ENCODE measurements at places on chromosomes 4 and X.
A peak's percentile ranks its signal among the peaks of the same experiment; 100 is the strongest.

DNA sequence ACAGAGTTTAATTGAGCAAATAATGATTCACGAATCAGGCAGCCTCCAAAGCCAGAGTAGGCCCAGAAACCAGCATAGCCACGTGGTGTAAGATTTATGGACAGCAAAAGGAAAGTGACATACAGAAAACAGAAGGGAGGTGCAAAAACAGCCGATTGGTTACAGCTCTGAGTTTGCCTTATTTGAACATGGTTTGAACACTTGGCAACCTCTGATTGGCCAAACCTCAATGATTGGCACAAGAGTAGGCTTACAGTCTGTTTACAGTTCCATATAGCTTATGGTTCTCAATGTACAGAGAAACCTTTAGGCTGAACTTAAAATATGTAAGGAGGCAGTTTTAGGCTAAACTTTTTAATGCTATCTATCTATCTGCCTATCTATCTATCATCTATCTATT, 394.8 kb downstream of the CFAP47 start:
- H3K27me3 ChIP-seq, result no peaks in the 10 kb centered on the region
- no peaks in the 10 kb centered on the region for H3K36me3 ChIP-seq
- H3K27ac ChIP-seq, result no peak overlapping the region
- no peak for DNase-seq

- H3K27ac ChIP-seq, result no peak overlapping the region
- H3K36me3 ChIP-seq, result no peaks in the 10 kb centered on the region
- no peak overlapping the region for H3K4me3 ChIP-seq
- DNase-seq, result no peak
- no peaks in the 10 kb centered on the region for H3K4me1 ChIP-seq
Observed at GRCh38 chr4:137212601-137213000, 319.7 kb downstream of the PCDH18 start.

DNA sequence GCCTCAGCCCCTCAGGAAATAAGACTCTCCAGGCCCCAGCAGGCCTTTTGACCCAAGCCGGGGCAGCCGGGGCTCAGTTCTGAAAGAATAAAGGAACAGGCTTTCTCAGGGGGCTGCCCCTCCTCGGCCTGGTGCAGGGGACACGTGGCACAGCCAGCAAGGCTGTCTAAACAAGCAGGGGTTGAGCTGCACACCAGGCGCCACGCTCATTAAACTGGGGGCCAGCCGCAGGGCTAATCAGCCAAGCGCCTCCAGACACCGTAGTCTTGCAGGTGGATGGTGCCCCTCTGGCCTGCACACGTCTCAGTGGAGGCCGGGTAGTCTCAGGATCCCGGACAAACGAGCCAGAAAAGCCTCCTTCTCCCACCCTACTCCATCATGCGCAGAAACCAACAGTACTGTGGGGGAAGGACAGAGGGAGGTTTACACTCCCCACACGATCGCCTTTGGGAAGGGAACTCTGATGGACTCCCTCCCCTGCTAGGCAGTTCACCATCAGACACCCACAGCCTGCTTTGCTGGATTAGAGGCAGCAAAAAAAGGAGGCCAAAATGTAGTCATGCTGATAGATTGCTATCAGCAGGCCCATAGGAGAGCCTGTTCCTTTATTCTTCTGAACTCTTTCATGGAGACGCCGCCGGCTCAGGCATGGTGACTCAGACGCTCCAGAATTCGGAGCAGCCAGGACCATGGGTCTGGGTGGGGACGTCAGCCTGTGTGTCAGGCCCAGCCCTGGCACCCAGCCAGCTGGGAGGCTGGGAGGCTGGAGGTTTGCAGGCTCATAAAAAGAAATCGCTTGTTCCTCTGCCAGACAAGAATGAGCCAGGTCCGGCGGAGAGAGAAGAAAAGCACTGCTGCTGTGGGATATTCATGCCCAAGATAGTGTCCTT, 342.4 kb downstream of the BCOR start:
- no peaks in the 10 kb centered on the region for H3K27me3 ChIP-seq
- no peak overlapping the region for H3K27ac ChIP-seq
- no peaks in the 10 kb centered on the region for H3K4me1 ChIP-seq
- peak; percentile 83 for DNase-seq
- no peaks in the 10 kb centered on the region for H3K36me3 ChIP-seq
- H3K4me3 ChIP-seq, result no peak overlapping the region

- H3K36me3 ChIP-seq, result no peaks in the 10 kb centered on the region
- no peak overlapping the region for H3K4me3 ChIP-seq
- H3K27me3 ChIP-seq, result no peaks in the 10 kb centered on the region
Observed at GRCh38 chr4:97457253-97457652, 686.0 kb downstream of the STPG2 start.

GRCh38 chr4:143184217-143184502, 557 bp upstream of the USP38 start:
- peak overlapping the region; percentile 98 for H3K27ac ChIP-seq
- H3K27me3 ChIP-seq, result no peaks in the 10 kb centered on the region
- DNase-seq, result no peak
- peaks cover 4% of the 10 kb centered on the region for H3K4me1 ChIP-seq
- no peaks in the 10 kb centered on the region for H3K36me3 ChIP-seq

DNA sequence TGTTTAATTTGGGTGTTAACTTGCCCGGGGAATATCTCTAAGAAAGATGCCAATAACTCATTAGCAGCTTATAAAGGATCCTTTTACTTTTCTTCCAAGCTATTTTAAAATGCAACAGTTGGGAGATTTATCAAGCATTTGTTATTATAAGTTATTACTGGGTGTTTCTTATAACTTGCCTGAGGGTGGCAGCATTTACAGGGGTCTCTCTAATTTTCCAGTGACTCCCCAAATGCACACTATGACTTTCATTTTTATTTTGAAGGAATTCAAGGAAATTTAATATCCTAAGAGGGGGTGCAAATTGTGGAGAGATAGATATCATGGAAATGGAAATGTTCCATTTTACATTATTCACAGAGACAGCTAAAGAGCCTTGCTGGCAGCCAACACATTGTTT, 138.0 kb downstream of the PDGFRA start:
- no peak overlapping the region for H3K4me3 ChIP-seq
- no peak overlapping the region for H3K27ac ChIP-seq
- H3K4me1 ChIP-seq, result no peaks in the 10 kb centered on the region
- H3K36me3 ChIP-seq, result no peaks in the 10 kb centered on the region

DNA sequence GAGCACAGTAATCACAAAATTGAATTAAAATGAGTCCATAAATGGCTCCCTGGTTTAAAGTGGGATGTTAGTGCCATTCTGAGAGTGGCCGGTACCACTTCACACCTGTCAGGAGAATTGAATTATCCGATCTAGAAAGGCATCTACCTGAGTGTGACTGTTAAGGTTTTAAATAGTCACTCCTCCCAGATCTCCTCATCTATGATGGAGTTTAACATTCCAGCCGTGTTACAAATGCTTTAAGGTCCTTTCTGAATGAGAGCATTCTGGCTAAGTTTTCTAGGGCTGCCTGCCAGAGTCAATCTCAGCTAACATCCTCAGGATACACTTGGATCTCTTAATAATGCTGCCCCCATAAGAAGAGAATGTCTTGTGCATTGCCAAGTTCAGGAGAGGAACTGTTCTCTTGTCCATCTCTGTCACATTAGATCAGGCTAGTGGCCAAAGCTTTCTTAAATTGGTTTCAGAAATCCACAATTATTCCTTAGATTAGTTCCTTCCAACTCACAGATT, 231.1 kb downstream of the SLC39A8 start:
- H3K4me1 ChIP-seq, result no peaks in the 10 kb centered on the region
- no peak overlapping the region for H3K4me3 ChIP-seq
- no peak overlapping the region for H3K27ac ChIP-seq
- H3K36me3 ChIP-seq, result no peaks in the 10 kb centered on the region
- H3K27me3 ChIP-seq, result no peaks in the 10 kb centered on the region

- H3K27ac ChIP-seq, result no peak overlapping the region
- DNase-seq, result no peak
- H3K4me1 ChIP-seq, result no peaks in the 10 kb centered on the region
- no peak overlapping the region for H3K4me3 ChIP-seq
Observed at GRCh38 chrX:118126286-118126685, 9.7 kb upstream of the KLHL13 start.

- no peaks in the 10 kb centered on the region for H3K36me3 ChIP-seq
- peaks cover 12% of the 10 kb centered on the region for H3K27me3 ChIP-seq
- no peak overlapping the region for H3K4me3 ChIP-seq
Observed at GRCh38 chrX:115972717-115973116, 197.8 kb upstream of the AGTR2 start.

DNA sequence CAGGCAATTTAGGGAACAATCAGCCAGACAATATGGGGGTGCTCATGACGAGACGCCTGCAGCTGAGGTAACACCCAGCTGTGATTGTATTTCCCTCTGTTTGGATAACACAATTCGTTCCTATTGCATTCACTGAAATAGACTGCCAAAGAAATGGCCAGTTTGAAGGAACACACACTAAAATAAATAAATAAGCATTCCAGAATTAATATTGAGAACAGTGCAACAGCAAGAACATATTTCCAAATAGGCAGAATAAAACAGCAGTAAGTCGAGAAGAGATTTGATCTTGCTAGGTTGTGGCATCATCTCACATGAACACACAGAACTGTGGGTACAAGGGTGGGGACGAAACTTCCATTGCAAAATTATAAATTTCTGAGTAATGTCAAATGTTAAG, 133.5 kb upstream of the FAM47B start:
- no peak for DNase-seq
- H3K36me3 ChIP-seq, result no peaks in the 10 kb centered on the region
- H3K4me3 ChIP-seq, result no peak overlapping the region
- no peaks in the 10 kb centered on the region for H3K27me3 ChIP-seq

- no peaks in the 10 kb centered on the region for H3K4me1 ChIP-seq
- H3K27ac ChIP-seq, result no peak overlapping the region
- H3K27me3 ChIP-seq, result no peaks in the 10 kb centered on the region
- H3K36me3 ChIP-seq, result no peaks in the 10 kb centered on the region
Observed at GRCh38 chr4:3420606-3420955, 21.2 kb upstream of the HGFAC start.

GRCh38 chrX:121014826-121015225, 29.3 kb upstream of the CT47A1 start:
- no peak overlapping the region for H3K27ac ChIP-seq
- H3K36me3 ChIP-seq, result no peaks in the 10 kb centered on the region
- no peak overlapping the region for H3K4me3 ChIP-seq

- no peak for DNase-seq
- H3K36me3 ChIP-seq, result no peaks in the 10 kb centered on the region
Observed at GRCh38 chr4:143127621-143128020, 57.1 kb upstream of the USP38 start.

All from colonic mucosa (tissue), 4 donors.